ENCODE measurements at places on chromosomes 1 and 21.

GRCh38 chr1:24717887-24718650 is 27.2 kb upstream of the CLIC4 start:
- DNase-seq: no peak

DNA sequence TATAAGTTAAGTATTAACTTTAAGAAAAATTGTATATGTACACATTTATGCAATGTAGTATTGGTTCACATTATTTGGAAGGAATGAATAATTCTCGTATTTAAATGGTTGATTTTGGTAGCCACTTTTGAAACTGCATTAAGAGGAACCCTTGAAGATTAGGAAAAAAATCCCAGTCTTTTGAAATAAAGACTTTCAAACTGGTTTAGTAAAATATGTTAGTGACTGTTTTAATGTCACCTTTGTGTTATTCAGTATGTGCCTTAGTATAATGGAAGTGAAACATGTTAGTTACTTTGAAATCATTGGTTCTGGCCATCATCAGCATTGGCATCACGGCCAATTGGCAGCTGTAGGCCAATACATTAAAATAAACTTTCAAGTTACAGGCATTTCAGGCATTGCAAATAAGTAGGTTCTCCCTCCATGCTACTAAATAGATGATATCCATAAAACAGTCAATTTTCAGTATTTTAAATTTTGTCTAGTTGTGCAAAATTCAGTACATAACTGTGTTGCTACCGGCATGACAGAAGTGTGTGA is 4.4 kb downstream of the MIER1 start:
- DNase-seq: no peak

- DNase-seq: no peak
Observed at GRCh38 chr21:31878831-31879230, 6.0 kb downstream of the HUNK start.

DNA sequence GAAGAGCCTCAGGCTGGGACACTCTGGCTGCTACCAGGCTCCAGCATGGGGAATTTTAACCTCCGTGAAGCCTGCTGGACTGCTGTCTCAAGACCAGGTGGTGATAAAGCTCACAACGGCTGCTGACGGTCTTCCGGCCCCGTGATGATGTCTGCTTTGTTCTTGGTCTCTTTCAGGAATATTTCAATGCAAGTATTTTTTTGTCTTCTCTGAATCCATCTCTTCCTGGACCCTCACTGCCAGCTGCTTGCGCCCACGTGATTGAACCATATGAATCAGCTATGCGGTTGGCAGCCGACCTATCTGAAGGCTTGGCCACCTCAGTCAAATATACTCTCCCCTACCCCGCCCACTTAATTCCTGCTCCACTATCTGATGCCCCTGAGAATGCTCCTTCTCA is 14.6 kb upstream of the SLC6A17 start:
- peak; percentile 71 for DNase-seq

DNA sequence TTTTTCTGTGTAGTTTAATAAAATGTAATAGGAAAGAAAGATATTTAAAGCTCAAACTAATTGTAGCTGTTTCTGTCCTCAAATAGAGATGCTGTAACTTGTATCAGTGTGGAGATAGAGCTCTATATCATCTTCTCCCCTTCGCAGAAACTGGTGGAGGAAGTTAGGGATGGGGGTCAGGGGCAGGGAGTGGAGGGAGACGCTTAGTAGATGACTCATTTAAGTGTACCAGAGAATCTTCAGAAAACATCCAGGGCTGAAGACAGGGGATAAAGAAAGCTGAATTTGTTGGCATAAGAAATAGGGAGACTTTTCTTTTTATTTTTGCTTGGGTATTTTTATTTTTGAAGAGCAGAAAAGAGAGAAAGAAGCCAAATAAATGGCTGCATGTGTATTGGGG is 282.6 kb upstream of the DPYD start:
- no peak for DNase-seq

DNA sequence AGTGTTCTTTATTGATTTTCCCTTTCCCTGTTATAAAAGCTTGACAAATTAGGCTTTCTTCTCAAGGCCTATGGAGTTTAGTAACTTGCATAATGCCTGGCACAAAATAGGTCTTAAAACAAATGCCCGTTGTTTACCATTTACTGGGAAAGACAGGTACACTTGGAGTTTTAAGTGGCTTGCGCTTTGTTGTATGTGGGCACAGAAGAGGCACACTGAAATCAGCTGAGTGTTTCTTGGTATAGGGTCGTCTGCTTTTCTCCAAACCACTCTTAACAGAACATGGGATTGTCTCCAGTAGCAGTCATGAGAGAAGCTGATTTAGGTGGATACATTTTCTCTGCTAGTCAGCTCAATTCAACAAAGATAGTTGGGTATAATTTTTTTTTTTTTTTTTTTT is 132.5 kb downstream of the SYT14 start:
- DNase-seq: no peak

- no peak for DNase-seq
Observed at GRCh38 chr1:27658951-27659496, 13.0 kb downstream of the IFI6 start.

DNA sequence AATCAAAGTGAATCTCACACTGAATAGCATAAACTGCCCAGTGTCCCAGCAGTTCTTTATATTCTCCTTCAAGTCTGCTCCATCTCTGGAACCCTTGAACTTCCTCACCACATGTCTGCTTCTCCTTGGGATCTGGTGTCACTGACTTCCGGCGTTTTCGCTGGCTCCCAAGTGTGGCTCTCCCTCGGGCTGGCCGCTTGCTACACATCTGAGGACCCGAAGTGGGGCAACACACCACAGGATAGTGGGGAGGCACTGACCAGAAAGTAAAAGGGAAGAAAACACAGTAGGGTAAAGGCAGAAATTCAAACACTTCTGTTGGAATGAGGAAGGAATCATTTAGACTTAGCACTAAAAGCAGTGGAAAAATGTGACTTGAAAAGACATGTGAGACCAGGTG is 5.1 kb downstream of the NIT1 start:
- DNase-seq: no peak

GRCh38 chr1:167704715-167705114 is 17.1 kb upstream of the MPZL1 start:
- DNase-seq: no peak

- no peak for DNase-seq
Observed at GRCh38 chr1:29682171-29682918, 446.0 kb downstream of the PTPRU start.

GRCh38 chr1:41102653-41103052 is 81.1 kb upstream of the SLFNL1 start:
- no peak for DNase-seq

All from NCI-H345 (cell line).